ENCODE measurements at places on chromosomes 3 and 15.

DNA sequence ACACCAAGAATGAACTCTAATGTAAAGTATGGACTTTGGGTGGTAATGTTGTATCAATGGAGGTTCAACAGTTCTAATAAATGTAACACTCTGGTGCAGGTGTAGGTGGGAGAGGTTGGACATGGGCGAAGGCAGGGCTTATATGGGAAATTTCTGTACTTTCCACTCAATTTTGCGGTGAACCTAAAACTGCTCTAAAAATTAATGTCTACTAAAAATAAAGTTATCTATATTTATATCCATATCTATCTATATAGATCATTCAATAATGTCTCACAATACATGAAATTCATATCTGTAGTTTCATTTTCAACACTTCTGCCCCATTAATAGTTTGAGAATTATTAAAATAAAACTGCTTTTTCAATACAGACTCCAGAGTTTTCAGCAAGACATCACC lies 49.3 kb downstream of the CD200R1 start:
- ATAC-seq, result no peak

GRCh38 chr3:85790445-85791030 lies 831.7 kb downstream of the CADM2 start:
- ATAC-seq, result no peak

- ATAC-seq, result peak; percentile 64
Observed at GRCh38 chr3:31575448-31575847, 42.7 kb downstream of the STT3B start.

DNA sequence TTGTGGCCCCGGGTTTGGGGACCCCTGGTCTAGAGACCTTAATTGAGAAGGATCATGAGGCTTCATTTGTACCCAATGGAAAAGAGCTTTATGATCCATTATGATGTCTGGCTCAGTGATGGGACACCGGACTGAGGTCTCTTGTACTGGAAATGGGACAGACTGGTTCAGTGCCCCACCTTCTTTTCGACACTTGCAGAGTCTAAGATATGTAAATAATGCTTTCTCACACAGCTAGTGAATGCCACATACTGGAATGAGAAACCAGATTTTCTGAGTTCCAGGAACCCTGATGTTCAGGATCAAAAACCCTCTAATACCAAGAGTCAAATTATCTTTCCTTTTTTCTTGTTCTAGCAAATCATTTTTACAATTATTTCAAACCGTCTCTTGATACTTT lies 116.3 kb upstream of the ARPP21 start:
- no peak for ATAC-seq

DNA sequence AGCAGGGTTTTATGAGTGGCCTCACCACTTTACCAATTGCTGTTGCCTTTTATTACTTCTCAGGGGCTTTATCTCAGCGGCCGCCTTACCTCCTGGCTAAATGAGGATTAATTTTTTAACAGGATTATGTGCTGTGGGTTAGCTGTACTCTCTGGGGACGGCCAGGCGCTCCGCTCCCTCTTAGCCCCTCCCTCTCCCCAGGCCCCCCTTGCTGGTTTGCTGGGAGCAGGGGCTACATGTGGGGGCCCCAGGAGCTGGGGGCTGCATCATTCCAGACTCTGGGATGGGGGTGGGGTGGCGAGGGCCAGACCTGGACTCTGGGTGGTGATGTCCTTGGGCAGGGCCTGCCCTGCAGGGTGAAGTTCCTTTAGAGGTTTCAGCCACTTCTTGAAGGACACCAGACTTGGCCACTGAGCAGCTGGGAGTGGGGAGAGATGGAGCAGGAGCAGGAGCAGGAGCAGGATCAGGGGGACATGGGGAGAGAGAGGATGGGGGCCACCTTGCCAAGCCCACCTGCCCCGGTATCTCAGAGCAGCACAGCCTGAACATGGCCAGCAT lies 196.1 kb downstream of the GOLGA6L6 start:
- ATAC-seq, result no peak

- peak; percentile 91 for ATAC-seq
Observed at GRCh38 chr15:34239151-34239808, 14.5 kb downstream of the EMC4 start.

DNA sequence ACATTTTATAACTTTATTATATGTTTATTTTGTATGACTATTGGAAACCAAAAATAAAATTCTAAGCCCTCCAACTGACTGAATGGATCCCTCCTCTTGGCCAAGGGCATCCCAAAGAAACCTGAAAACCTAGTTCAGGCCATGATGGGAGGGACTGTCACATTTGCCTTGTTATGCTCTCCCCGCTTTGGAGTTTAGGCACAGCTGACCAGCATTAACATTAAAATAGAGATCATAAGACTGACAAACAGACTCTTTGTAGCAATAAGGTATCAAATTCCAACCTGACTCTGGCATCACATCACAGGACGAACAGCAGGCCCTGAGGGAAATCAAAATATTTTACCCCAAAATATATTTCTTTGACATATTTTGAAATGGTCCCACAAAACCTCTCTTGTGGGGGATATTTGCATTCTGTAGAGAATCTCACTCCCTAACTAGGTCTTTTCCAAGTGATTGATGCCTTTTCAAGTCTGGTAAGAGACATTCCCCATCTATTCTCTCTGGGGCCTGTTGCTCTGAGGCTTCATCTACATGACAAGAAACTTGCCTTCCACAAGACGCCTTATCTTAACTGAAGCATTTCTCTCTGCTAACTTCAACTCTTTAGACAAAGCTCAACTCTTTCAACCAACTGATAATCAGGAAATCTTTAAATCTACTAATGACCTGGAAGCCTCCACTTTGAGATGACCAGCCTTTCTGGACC lies 81.8 kb upstream of the PRR23E start:
- no peak for ATAC-seq

DNA sequence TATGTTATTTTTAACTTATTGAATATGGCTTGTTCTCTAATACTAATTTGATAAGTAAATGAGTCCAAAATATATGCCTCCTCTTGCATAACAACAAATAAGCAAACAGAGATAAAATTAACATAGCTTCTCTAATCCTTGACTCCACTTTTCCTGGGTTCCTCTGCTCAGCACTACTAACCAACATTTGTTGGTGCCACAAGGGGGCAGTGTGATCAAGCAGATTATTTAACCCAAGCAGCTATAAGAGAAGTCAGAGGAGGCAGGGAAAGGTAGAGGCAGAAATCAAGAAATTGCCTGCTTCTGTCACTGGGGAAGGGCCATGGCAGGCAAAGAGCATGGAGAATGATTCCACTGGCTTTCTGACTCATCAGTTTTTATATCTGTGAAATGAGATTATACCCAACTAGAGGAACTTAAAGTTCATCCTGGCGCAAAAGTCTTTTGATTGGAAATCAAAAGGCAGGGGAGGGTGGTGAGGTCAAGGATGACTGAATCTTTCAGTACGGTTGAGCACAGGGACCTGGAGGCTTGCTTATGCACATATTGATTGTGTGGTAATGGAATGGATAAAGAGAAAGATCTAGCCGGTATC lies 152.2 kb downstream of the IGSF11 start:
- peak; percentile 57 for ATAC-seq

DNA sequence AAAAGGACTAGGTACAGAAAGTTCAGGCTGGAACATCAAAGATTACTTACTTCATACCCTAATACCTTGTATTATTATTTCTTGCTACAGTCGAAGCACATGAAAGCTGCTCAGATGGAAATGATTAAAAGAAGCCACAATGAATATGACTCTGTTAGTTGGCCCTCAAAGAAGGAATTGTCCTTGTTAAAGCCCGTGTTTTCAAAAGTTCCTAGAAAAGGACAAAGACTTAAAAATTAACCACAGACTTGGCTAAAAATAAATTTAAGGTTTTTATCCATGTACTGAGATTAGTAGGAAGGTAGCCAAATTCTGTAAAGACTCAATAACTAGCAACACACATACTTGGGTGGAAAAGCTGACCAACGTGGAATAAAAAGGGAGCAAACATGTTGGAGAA lies 251.0 kb upstream of the RARB start:
- ATAC-seq, result no peak

GRCh38 chr3:144185276-144185675 lies 213.7 kb downstream of the DIPK2A start:
- no peak for ATAC-seq

DNA sequence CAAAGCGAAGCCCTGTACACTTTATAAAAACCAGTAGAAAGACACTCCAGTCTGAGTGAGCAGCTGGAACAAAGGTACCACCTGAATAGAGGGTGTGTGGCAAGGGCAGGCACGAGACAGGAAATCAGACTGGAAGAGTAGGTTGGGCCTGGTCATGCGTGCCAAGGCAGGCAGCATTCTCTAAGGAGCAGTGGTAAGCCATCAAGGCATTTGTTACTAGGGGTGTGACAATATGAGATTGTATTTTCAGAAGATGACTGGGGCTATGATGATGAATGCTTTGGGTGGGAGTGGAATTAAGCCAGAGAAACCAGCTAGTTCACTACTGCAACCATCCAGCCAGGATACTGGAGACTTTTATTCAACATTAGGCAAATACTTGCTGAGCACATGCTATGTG lies 5.0 kb downstream of the JMJD7 start:
- ATAC-seq, result peak; percentile 37

DNA sequence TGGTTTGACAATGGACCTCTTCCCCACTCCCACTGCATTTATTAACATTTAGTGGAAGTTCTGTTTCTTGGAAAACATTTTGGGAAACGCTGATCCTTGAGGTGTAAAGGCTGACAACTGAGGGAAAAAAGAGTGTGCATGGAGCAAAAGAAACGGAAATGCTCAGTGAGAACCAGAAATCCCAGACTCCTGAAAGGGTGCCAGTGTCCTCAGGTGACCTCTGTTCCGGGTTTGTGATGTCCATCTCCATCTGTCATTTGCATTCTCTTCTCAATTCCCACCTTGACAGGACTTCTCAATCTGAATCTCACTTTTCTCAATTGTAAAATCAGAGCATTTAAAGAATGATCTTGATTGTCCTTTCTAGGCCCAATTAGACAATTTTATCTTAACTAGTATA lies 71.1 kb upstream of the FAM3D start:
- no peak for ATAC-seq

DNA sequence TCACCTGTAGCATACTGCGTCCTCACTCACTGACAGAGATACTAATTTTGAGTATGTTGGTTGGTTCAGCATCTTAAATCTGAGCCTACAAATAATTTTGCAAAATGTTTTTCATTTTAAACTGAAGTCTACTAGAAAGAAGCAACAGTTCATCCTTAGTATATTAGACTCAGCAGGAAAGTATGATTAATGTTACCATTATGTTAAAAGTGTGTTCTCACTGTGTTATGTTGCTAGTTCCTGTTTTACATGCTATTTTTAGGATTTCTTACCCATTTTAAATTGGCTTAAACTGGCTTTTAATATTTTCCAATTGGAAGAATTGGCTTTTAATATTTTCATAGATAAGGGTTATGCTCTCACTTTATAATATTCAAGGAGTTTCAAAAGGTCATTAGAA lies 25.7 kb downstream of the ACKR4 start:
- ATAC-seq, result no peak

GRCh38 chr15:101255615-101256241 lies 3.9 kb upstream of the CHSY1 start:
- no peak for ATAC-seq

- no peak for ATAC-seq
Observed at GRCh38 chr3:183807209-183807728, 18.1 kb downstream of the MAP6D1 start.

DNA sequence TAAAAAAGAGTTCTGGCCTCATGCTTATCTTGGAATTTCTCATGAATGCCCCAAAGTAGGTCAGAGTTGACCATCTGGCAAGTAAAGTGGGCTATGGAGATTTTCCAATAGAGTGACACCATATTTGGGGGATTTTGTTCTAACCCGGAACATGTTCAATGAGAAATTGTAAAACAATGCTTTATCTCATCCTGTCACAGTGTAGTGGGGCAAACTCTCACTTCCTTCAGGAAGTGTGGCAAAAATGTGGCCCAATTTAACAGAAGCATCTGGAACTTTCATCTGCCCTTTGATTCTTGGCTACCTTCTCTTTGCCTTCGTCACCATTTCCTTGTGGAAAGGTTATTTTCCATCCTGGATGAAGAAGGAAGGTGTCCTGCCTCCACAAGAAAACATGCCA lies 70.8 kb downstream of the ADAMTS9 start:
- no peak for ATAC-seq

- no peak for ATAC-seq
Observed at GRCh38 chr3:76078101-76078500, 292.8 kb upstream of the ZNF717 start.

DNA sequence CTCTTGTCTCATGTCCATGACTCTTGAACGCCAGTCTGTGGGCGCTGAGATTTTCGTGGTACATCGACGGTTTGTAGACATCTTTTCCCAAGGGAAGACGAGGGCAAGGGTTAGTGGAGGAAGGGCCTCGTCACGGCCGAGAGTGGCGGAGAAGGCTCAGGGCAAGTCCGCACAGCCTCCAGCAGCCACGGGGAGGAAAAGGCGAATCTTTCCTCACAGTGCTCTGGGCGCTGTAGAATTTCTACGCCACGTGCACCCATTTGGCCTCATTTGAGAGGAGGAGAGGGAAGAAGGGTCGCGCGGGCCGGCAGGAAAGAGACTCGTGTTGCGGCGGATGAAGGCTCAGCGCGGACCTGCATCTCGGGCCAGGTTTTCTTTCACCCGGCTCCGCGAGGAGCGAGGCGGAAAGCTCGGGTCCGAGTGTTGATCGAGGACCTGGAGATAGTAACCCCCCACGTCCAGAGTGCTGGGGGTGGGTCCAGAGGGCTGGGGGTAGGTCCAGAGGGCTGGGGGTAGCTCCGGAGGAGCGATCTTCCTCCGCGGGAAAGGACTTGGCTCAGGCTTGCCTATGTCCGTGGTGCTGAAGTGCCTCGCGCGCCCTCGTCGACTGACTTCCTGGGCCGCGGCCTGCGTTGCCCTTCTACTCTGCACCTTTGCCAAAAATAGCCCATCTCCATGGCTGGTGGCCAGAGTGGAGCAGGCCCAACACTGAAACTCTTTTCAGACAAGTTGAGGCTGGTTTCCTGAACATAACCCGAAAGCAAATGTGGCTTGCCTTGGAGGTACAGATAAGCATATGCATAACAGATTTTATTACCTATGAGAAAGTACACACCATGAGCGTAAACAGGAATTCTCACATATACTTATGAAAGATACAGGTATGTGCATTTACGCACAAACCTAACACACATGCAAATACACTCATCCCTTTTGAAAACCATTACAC lies 1.1 kb downstream of the SLC35G2 start:
- ATAC-seq, result peak; percentile 13

GRCh38 chr15:81407718-81408117 lies 33.7 kb upstream of the TMC3 start:
- ATAC-seq, result no peak

GRCh38 chr3:185760550-185760949 lies 64.3 kb downstream of the IGF2BP2 start:
- no peak for ATAC-seq
